CD8-positive, alpha-beta memory T cell (primary cell): ENCODE measurements at places on chromosomes 2 and 18.

- H3K4me1 ChIP-seq = no peaks in the 10 kb centered on the region
- no peak overlapping the region for H3K4me3 ChIP-seq
- H3K27me3 ChIP-seq = no peaks in the 10 kb centered on the region
- no peak overlapping the region for H3K27ac ChIP-seq
- no peaks in the 10 kb centered on the region for H3K36me3 ChIP-seq
Observed at GRCh38 chr2:16430846-16431245, 234.8 kb downstream of the CYRIA start.

DNA sequence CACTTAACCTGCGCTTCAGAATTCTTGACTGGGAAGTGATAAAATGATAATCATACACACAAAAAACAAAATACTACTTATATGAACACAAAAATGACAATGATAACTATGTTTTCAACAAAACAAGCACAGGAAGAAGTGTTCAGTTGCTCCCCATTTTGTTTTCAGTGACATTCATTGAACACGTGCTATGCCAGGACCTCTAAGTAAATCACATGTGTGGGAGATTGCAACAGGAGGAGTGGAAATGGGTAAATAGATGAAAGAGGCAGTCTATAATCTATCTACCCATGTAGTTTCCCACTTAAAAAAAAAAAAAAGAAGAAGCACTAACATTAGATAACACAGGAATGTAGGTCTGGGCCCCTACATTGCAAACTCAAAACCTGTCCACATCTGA lies 183.5 kb upstream of the HNRNPA3 start:
- H3K27me3 ChIP-seq = no peaks in the 10 kb centered on the region
- no peak overlapping the region for H3K27ac ChIP-seq
- no peak overlapping the region for H3K4me3 ChIP-seq
- no peak for DNase-seq
- no peaks in the 10 kb centered on the region for H3K4me1 ChIP-seq

DNA sequence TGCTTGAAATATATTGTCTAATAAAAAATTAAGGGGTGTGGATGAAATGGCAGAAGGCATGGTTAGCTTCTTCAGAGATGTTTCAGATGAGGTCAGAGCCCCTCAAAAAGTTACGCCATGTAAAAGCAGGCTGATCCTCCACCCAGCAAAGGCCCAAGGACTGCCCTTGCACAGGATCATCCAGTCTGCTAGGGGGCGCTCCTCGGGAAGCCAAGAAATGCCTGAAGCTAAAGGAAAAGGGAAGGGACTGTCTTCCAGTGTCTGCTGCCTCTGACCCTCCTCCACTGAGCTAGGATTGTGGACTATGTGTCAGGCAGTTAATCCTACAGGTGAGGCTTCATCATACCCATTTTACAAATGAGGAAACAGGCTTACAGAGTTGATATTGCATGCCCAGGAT lies 33.8 kb upstream of the TEX51 start:
- no peak overlapping the region for H3K4me3 ChIP-seq
- DNase-seq = no peak
- H3K4me1 ChIP-seq = no peaks in the 10 kb centered on the region
- H3K27ac ChIP-seq = no peak overlapping the region

DNA sequence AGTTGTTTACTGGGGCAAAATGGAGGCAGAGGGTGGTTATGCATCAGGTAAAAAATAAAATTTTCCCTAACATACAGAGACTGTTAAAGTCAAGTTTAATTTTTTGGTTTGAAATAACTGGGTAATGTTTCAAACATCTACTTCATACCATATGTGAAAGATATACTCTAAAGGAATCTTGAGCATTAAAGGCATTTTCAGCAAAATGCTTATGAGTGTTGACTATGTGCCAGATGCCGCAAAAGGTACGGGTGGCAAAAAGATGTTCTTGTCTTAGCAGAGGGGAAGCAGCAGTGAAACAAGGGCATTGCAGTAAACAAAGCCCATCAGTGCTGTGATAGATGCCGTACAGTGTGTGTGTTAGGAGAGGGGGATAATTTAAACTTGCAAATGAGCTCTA lies 263.1 kb upstream of the ID2 start:
- H3K27me3 ChIP-seq = no peaks in the 10 kb centered on the region
- H3K4me1 ChIP-seq = no peaks in the 10 kb centered on the region
- no peak for DNase-seq
- H3K36me3 ChIP-seq = no peaks in the 10 kb centered on the region
- H3K27ac ChIP-seq = no peak overlapping the region
- no peak overlapping the region for H3K4me3 ChIP-seq

GRCh38 chr2:162118166-162119031 lies 33.6 kb downstream of the GCG start:
- no peak overlapping the region for H3K27ac ChIP-seq
- no peak for DNase-seq
- H3K4me1 ChIP-seq = no peaks in the 10 kb centered on the region
- H3K27me3 ChIP-seq = no peaks in the 10 kb centered on the region
- H3K4me3 ChIP-seq = no peak overlapping the region

GRCh38 chr2:15177103-15177502 lies 384.0 kb downstream of the NBAS start:
- H3K36me3 ChIP-seq = no peaks in the 10 kb centered on the region
- H3K4me1 ChIP-seq = peaks cover 32% of the 10 kb centered on the region
- H3K27me3 ChIP-seq = no peaks in the 10 kb centered on the region
- H3K27ac ChIP-seq = no peak overlapping the region
- DNase-seq = peak; percentile 83

DNA sequence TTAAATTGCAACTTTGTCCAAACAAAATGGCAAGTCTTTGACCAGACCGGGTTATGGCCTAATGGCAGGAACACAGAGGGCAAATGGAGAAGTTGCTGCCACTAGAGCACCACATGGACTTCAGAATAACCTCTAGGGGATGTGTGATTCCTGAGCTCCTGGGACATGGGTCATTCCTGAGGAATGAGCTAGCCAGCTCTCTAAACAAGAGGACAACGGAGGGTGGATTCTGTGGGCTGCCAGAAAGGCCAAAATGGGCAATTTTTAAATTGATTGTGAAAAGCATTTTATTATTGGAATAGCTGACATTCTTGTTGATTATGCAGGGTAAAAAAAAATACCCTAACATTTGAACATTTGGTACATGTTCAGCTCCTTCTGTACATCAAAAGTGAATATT lies 109.8 kb upstream of the FZD5 start:
- H3K27ac ChIP-seq = no peak overlapping the region
- DNase-seq = no peak
- H3K4me1 ChIP-seq = no peaks in the 10 kb centered on the region
- H3K4me3 ChIP-seq = no peak overlapping the region

DNA sequence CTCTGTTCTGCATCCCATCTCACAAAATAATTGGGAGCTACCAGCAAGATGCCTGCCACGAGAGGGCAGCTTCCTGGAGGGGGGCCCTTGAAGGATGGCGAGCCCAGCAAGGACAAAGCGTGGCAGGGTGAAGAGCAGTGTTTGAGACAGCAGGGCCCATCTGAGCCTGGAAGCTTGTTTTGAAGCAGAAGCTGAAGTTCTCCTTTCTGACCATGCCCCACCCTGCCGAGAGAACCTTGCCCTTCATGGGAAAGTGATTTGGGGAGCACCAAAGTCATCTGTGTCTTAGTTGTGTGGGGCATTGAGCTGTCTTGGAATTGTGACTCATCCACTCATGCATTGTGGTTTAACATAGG lies 216.3 kb downstream of the BCL11A start:
- DNase-seq = no peak
- H3K4me1 ChIP-seq = no peaks in the 10 kb centered on the region

GRCh38 chr2:163621445-163622004 lies 114.3 kb downstream of the FIGN start:
- DNase-seq = no peak
- H3K27ac ChIP-seq = no peak overlapping the region
- no peaks in the 10 kb centered on the region for H3K36me3 ChIP-seq
- H3K27me3 ChIP-seq = no peaks in the 10 kb centered on the region
- no peak overlapping the region for H3K4me3 ChIP-seq

DNA sequence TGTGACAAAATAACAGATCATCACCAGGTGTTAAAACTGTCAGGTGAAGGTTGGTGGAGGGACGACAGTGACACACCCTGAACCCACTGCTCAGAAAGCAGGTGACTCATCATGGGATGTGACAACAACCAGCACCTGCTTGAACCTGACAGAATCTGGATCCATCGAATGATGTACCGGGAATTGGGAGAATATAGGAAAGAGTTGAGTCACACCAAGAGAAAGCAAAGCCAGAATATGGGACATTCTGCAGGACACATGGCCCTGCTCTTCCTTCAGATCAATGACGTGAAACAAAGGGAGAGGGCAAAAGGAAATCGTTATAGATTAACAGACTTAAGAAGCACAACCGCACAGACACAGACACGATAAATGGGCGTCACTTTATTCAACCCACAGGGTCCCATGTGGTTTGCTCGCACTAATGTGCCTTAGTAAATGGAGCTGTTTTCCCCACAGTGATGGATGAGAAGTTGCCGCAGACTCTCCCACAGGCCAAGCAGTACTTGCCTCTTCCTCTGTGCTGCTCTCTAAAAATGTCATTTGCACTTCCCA lies 100.1 kb downstream of the CRACDL start:
- H3K4me1 ChIP-seq = peaks cover 29% of the 10 kb centered on the region
- DNase-seq = peak; percentile 50
- no peak overlapping the region for H3K4me3 ChIP-seq
- no peaks in the 10 kb centered on the region for H3K36me3 ChIP-seq
- H3K27ac ChIP-seq = peak overlapping the region; percentile 32
